ENCODE measurements at places on chromosomes 13 and 19.

DNA sequence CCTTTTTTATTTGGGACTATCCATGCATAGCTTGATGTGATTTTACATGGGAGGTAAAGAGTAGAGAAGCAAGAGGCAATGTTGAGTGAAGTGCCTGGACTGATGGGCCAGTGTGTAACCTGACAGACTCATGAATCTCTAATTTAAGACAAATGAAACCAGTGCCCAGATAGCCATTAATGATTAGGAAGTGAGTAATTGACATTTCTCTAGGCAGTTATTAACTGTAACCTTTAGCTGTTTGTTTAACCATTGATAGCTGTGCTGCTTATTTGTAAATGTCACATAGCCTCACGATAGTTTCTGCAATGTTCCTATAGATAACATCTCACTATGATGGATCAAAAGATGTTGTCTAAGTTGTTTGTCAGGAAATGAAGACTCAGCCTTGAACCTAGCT, 1047.5 kb upstream of the SPRY2 start:
- no peak for DNase-seq

GRCh38 chr13:20494656-20495055, 31.0 kb downstream of the CRYL1 start:
- DNase-seq = no peak

GRCh38 chr13:107234319-107235073, 666.6 kb upstream of the ARGLU1 start:
- no peak for DNase-seq

DNA sequence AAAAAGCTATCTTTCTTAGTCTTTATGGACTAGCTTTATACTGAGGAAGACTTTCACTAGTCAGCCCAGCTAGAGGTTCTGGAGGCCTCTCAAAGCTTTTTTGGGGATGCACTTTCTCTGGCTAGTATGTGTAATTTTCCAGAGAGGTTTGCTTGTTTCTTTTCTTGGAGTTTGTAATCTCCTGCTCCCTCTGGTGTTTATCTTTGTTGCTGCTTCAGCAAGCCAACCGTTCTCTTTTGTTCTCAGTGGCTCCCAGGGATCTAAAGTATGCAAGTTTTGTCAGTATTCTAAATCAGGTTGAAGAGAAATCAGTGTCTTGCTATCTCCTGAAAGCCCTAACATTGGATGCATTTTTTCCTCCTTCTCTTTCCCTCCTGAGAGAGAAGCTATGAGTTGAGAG, 121.1 kb upstream of the MYO16 start:
- DNase-seq = peak; percentile 59

DNA sequence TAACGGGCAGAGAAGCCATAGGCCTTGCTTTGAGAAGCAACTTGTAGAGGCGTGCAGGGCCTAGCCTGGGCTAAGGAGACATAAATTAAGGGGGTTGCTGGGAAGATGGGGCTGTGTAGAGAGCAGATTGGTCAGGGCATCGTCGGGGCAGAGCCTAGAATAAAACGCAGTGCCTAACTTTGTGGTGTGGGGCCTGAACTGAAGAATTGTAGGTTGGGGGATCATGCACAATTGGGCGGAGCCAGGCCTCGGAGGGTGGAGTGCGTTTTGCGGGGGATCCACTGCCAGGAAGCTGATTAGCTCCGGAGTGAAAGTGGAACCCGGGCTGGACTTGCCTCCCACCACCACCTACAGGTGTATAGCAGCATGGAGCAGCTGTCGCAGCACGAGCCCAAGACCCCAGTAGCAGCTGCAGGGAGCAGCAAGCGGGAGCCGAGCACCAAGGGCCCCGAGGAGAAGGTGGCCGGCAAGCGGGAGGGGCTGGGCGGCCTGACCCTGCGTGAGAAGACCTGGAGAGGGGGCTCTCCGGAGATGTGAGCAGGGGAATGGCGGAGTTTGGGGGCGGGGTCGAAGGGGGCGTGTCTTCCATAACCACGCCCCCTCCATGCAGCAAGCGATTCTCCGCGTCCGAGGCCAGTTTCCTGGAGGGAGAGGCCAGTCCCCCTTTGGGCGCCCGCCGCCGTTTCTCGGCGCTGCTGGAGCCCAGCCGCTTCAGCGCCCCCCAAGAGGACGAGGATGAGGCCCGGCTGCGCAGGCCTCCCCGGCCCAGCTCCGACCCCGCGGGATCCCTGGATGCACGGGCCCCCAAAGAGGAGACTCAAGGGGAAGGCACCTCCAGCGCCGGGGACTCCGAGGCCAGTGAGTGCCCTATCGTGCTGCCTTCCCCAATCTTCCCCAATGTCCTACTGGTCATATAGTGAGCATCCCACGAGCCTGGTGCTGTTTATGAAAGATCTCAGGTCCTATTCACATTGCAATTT, 13.8 kb downstream of the DNASE2 start:
- DNase-seq = peak; percentile 61

DNA sequence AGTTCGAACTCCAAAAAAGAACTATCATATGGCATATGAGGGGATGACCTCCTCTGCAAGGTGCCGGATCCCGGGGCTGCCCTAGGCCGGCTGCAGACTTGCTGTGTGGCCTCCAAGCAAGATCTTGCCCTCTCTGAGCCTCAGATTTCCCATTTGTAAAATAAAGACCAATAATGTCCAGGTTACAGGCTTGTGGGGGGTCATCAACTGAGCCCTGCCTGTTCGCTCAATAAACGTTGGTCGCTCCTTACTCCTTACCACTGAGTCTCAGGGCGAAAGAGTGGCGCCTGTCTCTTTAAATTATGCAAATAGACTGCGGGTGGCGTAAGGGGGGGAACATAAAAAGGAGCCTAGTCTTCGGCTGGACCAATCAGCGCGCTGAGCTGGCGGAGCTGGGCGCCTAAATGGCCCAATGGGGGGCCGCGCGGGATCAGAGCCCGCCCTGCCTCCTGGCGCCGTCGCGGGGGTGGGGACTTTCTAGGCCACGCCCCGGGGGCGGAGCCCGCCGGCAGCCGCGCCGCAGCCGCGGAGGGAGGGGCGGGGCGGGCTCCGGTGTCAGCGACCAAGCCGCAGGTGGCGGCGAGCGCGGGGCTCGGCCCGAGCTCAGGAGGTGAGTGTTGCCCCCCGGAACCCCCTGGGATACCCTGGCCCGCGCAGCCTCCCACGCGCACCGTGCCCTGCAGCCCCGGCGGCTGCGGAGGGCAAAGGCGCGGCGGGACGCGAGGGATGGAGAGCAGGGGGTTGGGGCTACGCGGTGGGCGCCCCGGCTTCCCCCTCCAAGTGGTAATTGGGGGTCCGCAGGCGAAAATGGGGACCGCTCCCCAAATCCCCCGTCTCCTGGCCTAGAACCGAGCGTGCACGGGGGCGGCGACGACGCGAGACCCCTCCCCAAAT, 3.8 kb upstream of the FCHO1 start:
- peak; percentile 94 for DNase-seq

DNA sequence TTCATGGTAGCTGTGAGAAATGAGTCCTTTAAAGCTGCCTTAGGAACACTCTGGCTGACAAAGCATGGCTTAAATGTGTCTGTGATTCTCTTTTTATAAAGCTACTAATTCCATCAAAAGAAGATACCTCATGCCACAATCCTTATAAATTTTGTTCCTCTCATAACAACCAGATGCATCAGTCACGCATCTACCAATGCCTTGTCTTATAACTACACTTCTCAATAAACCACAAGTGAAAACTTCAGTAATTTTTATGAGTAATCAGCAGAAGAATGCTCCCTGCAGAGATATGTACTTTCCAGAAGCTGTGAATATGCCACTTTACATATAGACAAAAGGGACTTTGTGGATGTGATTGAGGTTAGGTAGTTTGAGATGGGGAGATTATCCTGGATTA, 147.8 kb downstream of the SUCLA2 start:
- DNase-seq = no peak

DNA sequence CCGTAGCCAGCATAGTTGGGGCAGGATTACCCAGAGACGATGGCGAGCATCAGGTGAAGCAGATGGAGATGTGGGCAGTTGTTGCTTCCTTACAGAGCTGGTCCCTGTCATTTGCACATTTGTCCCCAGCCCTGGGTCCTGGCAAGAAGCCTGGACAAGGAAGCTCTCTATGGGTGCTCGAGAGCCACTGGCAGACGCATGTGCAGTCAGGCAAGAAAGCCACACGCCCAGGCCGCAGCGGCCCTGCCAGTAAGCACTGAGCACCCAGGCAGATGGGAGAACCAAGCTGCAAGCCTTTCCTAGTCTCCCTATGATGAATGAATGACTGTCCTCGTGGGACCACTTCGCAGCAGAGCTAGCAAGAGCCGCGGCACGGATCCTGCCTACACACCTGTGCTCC, 182.8 kb downstream of the FOXO1 start:
- no peak for DNase-seq

DNA sequence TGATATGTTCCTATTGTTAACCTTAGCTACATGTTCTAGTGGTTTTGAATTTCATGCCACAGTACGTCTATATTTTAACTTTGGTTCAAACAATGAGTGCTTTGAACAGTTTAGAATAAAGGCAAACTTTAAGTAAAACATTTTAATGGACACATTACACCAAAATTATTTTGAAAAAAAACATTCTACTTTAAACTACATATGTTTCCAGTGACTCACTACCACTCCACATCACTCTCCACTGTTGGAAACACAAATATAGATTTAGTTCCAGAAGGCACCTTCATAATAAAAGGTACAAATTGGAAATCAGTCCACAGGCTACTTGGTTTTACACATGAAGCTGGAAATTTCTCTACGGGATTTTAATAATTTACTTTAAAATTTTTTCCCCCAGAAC, 373.5 kb downstream of the MYO16 start:
- no peak for DNase-seq

DNA sequence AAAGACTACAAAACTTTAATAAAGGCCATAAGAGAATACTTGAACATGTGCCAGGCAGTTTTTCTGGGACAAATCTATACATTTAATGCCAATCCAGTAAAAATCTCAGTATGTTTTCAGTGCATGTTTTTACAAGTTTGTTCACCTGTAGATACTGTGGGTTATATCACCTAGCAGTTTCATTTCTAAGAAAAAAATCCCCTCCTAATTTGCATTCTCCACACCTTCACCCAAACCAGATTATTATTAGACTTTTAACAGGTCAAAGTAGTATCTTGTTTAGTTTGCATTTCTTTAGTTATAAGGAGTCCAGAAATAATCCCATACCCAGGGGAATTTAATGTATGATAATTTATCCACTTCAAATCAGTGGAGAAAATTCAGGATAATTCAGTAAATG, 17.0 kb upstream of the LPAR6 start:
- no peak for DNase-seq

DNA sequence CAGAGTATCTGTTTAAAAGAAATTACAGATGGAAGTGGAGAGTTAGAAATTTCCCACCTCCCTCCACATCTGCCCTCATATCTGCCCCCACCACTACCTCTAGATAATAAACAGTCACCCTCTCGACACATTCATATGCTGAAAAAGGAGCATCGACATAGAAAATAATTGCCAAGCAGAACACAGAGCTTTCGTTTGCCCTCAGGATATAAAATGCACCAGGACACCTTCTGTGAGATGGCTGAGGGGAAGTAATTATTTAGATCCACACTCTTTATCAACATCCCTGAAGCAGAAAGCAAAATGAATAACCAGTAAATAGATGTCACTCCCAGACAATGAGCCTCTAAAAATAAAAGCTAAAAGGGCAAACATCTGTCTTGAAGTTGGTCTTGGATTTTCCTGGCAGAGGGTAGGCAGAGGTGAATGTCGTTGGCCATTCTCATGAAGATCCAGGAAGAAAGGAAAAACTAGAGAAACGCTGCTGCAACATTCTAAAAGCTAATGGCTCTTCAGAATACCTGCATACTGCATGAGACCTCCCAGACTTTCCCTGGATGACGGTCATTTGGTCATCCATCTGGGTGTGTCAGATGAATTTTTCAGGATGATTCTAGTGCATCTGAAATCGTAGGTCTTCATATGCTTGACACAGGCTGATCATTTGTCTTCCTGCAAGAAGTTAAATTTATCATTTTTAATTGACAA, 527.5 kb downstream of the RFC3 start:
- DNase-seq = no peak

- DNase-seq = no peak
Observed at GRCh38 chr13:57988276-57988675, 356.7 kb downstream of the PCDH17 start.

DNA sequence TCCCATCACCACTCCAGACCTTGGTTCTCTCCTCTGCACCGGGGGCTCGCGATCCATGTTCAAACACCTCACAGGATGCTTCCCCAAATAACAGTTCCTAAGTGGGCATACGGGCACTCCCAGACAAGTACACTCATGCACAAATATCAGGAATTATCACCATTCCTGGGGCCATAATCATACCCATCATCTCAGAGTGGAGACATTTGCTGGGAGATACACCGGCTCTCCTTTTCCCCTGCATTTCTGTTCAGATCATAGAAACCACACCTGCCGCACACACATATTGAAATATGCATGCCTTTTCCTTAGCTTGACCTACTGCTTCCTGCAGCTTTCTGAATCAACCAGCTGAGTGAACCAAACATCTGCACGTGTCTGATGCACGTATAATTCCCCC, 33.9 kb upstream of the MBNL2 start:
- DNase-seq = no peak

DNA sequence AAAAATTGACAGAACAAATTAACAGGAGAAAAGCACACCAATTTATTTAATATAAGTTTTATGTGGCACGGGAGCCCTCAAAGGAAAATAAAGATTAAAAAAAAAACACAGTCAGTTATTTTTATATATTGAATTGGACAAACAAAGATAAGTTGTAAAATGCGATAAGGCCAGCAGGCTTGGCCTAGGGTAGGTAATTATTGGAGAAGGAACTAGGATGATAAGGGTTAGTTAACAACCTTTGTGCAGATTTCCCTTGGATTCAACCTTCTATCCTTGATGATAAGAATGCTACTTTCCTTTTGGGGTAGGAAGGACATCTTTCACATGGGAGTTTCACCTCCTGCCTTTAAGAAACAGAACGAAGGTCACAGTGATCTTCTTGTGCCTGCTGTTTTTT, 252.8 kb downstream of the SHISA2 start:
- no peak for DNase-seq

DNA sequence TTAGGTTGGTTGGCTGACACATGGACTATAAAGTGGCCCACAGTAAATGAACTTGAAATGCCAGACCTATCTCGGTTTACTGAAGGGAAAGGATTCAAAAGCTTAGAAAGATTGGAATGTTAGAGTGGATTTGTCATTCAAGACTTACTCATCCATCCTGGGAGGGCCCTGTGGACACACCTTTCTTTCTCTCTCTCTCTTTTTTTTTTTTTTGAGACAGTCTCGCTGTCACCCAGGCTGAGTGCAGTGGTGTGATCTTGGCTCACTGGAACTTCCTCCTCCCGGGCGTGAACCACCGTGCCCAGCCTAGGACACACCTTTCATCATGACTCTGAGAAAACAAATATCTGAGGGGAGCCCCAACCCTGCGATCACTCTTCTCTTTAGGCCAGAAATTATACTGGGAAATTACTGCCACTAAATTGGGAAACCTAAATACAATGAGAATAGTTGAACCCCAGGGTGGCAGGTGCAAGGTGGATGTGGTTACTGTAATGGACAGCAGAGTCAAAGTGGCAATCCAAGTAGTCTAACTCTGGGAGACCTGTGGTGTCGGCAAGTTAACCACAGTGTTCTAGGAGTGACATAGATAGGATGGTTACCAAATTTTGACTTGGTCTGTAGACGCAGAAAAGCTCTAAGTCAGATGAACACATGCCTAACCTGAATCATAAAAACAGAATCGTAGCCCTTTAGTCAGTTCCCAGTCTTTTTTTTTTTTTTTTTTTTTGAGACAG, 47.1 kb upstream of the ZMYM5 start:
- DNase-seq = peak; percentile 8

GRCh38 chr19:35942235-35942634, 6.1 kb downstream of the LRFN3 start:
- DNase-seq = no peak

- DNase-seq = peak; percentile 98
Observed at GRCh38 chr13:41193919-41194824, at the start of gene KBTBD7. TSS of gene KBTBD7 (minus strand) at chr13:41194569. CDS start at chr13:41194257, 312 bp downstream.
